ENCODE measurements at places on chromosomes 6 and 20.

DNA sequence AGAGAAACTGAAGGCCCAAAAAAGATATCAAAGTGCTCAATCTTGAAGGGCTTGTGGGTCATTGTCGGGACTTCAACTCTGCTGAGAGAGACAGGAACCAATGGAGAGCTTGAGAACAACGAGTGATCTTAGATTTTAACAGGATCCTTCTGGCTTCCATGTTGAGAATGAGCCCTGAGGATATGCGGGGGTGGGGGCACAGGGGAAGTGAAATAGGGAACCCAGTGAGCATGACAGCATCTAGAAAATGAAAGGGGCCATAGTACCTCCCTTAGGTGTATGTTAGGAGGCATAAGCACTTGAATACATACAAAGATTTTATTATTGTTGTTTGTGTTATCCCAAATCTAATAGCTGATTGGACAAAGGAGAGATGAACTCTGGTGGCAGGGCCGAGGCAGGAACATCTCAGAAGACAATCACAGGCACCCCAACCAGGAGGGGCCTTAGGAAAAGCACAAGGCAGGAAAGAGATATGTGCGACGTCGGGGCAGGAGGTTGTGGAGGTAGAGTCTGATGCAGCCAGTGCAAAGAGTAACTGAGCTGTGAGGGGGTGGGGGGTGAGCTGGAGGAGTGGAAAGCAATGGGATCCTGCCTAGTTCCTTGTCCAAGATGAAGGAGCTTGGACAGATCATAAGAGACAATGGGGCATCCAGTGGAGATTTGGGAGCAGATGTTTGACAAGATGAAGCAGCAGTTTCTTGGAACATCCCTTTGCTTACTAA lies 10.4 kb downstream of the TGM6 start:
- DNase-seq: no peak

DNA sequence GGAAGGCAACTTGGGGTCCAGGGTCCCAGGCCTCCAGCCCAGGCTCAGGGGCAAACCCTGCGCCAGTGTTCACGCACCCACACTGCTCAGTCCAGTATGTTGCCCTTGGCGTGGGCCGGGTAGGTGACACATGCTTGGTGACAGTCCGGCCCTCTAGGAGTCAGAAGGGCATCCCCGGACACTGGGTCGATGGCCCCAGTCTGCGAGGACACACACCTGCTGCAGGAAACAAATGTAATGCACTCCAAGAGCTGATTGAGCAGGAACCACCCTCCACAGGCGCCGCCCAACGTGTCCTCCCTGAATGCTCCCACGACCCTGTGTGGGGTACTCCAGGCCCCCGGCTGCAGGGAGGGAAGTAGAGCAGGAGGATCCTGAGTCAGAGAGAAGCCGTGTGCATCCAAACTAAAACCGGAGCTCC lies 160.7 kb downstream of the DLL1 start:
- DNase-seq: no peak

DNA sequence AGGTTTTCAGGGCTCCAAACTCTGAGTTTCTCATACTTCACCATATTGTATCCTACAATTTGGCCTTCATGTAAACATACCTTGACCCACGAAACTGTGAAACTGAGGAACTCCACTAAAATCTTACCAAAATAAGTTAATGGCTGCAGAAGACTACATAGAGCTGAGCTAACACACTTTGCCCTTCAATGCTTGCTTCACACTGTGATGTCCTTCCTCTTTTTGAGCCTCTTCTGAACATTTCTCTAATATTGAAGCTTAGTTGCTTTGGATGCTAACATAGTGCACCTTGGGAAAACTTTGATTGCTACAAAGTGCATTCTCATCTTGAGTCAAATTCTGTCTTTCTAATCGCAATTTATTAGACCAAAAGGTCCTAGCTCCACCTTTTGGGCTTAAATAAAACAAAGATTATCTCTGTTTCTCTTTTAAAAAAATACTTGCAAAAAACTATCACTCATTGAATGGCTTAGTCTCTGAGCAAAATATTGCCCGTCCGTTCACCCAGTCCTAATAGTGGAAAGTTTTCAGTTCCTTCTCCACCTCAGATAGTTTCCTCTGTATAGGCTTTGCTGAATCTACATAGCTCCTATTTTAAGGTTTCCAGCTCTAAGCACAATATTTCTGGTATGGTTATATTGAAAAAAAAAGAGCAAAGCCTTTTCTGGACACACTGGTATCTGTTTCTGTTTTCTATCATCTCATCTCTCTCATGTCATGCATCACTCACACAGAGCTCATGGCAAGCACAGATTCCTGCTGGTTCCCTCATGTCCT lies 494.6 kb downstream of the RFPL4B start:
- no peak for DNase-seq

GRCh38 chr6:158095671-158096070 lies 72.4 kb downstream of the SERAC1 start:
- no peak for DNase-seq

- DNase-seq: no peak
Observed at GRCh38 chr6:12884983-12885382, 168.4 kb downstream of the PHACTR1 start.

DNA sequence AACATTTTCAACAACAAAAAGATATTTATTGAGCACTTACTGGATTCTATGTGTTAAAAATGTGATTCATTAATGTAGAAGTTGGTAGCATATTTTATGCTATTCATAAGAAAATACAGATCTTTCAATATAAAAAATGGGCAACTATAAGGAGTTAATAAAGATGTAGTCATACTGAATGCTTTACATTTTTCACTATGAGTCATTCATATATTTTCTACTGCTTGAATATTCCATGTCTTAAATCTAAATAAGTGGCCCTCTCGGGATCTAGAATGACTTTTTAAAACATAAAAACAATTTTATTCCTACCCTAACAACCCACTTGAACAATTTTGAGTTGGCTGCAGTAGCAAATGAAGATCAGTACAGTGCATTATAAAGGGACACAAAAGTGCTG lies 362.1 kb downstream of the PHF3 start:
- DNase-seq: no peak
